AG09309 (cell line): ENCODE measurements at places on chromosomes 4 and X.

GRCh38 chrX:14554131-14554715 lies 24.9 kb downstream of the GLRA2 start:
- DNase-seq: no peak

GRCh38 chr4:1338752-1339414 lies 8.1 kb upstream of the UVSSA start:
- no peak for DNase-seq

DNA sequence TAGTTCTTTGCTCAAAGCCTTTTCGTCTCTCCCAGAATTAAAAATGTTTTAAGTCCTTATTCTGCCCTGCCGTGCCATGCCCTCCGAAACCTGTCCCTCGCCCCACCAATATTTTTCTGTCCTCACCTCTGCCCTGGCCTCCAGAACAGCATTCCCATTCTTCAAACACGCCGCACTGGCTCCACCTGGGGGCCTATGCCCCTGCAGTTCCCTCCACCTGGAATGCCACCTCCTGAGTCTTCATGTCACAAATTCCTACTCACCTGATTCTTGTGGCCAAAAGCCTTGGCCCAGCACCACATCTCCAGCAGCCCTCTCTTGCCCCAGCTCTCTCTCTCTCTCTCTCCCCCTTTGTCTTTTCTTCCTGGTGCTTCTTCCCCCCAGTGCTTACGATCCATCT lies 91.6 kb downstream of the APBB2 start:
- DNase-seq: no peak

DNA sequence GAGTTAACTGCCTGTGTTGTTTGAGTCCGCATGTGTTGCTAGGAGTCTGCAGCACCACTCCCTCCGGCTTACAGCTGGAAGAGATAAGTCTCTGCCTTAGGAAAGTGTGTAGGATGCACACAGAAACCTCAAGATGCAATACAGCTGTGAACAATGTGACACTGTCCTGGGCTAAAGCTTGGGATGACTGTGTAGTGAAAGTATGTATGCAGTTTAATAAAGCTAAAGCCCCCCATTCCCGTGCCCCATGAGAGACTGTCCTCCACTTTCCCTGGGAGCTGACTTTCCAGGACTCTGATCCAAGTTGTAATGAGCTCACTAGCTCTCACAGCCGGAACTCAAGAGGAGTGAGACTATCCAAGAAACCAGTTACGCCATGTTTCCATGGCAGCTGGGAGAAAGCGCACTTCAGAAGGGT lies 156.6 kb upstream of the FTHL17 start:
- DNase-seq: peak; percentile 78

- no peak for DNase-seq
These were observed 4.2 kb downstream of the MID1 start for GRCh38 chrX:10615931-10616774.

- no peak for DNase-seq
These were observed 44.3 kb downstream of the AR start for GRCh38 chrX:67587946-67588624.

GRCh38 chr4:8392591-8393190 lies 47.8 kb downstream of the ACOX3 start:
- no peak for DNase-seq

DNA sequence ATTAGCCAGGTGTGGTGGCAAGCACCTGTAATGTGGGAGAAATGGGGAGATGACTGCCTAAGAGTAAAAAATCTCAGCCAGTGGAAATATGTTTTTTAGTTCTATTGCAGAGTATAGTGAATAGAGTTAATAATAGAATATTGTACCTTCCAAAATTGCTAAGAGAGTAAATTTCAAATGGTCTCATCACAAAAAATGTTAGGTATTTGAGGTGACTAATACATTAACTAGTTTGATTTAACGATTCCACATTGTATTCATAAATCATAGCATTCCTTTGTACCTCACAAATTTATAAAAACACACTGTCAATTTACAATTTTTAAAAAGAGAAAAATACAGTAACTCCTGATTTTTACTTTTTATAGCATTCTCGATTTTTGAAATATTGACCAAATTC lies 681.5 kb upstream of the EPHA5 start:
- no peak for DNase-seq

- no peak for DNase-seq
These were observed 82.1 kb upstream of the BANK1 start for GRCh38 chr4:101708293-101709039.

- no peak for DNase-seq
These were observed 15.6 kb upstream of the TMEM131L start for GRCh38 chr4:153450544-153450917.

GRCh38 chr4:48110452-48110978 lies 23.5 kb downstream of the TXK start:
- no peak for DNase-seq

- DNase-seq: no peak
These were observed 345 bp downstream of the SLC6A8 start for GRCh38 chrX:153688071-153688470.

DNA sequence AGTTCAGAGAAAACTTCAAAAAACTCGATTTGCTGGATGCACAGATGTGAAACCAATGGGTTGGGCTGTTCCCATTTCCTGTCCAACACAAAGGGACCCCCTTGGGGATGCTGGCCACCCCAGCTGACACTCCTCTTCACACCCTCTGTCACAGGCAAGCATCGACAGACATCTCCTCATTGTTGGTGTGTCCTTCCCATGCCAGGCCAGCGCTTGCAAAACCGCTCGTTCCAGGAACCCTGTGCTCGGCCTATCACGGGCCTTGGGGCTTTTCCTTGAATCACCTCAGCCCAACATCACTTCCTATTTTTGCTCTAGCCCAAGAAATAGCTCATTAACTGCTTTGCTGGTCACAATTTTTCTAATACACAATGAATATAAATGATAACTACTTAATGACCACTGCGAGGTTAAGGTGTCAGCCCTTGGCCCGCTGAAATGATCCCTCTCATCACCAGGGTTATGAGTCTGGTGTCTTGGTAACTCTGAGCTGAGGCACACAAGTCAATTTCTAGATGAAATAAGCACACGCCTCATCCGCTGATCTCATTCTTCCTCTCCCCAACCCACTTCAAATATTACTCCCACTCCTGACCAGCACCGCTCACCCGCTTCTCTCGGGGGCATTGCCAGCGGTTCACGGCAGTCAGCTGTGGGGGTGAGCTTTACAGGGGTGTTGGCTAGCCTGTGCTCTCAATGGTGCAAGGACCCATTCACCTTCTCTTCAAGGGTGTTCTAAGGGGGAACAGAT lies 32.3 kb downstream of the BCOR start:
- DNase-seq: no peak

DNA sequence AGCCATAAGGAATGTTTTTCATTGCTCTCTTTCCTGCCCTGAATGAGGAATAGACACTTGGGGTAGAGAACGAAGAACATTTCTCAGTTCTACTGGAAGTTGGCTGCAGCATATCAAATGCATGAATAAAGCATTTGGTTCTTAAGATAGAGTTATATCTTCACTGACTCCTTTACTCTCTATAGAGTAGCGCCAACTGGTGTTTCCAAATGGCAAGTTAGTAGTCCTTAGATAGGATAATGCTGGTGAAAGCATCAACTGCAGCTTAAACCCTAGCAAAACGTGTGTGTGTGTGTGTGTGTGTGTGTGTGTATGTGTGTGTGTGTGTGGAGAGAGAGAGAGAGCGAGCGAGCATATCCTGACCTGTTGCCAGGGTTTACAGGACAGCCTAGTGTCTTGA lies 62.2 kb upstream of the FRMPD4 start:
- no peak for DNase-seq

DNA sequence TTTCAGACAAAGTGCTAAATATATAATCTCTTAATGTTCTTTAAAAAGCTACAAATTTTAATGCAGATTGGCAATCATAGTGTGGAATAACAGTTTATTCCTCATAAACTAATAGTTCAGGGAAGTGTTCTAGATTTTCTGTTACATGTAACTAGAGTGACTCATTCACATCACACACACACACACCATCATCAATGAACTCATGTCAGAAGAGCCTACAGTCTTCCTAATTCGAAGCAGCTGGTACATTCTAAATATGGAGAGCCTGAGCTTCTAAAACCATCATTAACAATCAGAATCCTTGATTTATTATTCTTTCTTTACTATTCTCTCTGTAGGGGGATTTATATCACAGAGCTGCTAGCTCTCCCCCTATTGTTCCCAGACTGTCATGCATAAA lies 49.6 kb downstream of the DKK2 start:
- peak; percentile 66 for DNase-seq

DNA sequence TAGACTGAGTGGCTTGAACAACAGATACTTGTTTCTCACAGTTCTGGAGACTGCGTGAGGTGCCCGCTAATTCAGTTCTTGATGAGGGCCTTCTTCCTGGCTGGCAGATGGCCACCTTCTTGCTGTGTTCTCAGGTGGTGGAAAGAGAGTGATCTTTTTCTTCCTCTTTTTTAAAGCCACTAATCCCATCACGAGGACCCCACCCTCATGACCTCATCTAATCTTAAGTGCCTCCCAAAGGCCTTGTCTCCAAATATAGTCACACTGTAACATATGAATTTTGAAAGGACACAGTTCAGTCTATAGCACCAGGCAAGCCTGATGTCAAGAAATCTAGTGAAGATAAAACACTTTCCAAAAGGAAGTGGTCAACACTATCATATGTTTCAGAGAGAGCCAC lies 12.4 kb downstream of the VAMP7 start:
- no peak for DNase-seq

DNA sequence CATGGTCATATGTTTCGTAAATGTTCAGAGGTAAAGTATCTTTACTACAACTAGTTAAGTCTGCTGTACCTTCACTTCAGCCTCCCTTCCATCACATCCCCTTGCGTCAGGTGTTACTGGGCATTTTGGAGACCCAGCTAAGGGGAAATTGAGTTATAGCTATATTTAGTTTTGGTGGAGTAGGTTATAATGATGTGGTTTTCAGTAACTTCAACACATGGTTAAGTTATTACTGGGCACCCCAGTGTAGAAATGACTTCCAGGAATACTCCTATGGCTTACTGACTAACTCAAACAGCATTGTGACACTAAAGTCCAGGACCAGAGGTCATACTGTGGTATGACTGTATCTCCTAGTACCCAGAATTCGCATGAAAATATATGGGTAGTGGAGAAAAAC lies 23.4 kb upstream of the ACSL1 start:
- no peak for DNase-seq

DNA sequence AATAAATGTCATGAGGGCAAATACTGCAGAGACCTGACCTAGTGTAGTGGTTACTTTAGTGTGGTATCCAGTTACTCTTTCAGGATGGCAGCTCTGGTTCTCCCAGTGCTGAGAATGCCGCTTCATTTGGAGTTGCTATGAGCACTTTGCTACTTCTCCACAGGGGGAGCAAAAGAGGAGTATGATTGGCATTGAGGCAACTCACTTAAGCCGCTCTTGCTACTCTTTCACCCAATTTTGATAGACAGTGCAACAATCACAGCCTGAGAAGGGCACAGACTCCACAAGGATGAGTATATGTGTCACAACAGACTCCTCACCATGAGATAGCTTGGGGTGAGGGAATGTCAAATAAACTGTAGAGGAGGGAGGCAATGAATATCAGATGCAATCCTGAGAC lies 81.2 kb downstream of the NPY1R start:
- no peak for DNase-seq

- no peak for DNase-seq
These were observed 2.4 kb downstream of the SPRY1 start for GRCh38 chr4:123398853-123399626.

GRCh38 chrX:105845631-105846030 lies 23.3 kb downstream of the NRK start:
- no peak for DNase-seq

GRCh38 chr4:11189756-11190155 lies 238.9 kb downstream of the HS3ST1 start:
- DNase-seq: no peak

DNA sequence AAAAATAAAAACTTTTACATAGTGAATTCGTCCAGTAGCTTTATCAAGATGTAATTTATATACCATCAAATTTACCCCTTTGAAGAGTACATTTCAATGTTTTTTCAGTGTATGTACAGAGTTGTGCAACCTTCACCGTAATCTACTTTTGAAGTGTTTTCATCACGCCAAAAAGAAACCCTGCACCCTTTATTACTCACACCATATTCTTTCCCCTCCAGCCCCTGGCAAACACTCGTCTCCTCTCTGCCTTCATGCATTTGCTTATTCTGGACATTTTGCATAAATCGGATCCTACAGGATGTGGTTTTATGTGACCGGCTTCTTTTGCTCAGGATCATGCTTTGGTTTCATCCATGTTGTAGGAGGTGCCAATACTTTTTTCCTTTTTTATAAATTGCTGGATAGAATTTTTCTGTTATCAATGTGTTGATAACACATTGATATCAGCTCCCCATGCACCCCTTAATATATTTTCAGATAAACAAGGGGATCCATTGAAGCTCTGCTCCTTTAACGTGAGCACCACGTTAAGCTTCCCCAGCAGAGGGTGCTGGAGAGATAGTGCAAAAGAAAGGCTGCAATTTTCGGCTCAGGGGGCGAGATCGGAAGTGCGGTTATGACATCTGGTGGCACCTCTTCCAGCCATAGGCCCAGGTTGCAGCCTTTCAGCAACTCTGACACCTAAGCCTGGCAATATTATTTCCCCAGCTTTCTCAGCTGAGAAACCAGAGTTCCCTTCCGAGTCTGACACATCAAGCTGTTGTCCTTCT lies 100.1 kb upstream of the VCX3B start:
- no peak for DNase-seq

GRCh38 chr4:1365271-1366178 lies 18.5 kb downstream of the UVSSA start:
- DNase-seq: no peak

DNA sequence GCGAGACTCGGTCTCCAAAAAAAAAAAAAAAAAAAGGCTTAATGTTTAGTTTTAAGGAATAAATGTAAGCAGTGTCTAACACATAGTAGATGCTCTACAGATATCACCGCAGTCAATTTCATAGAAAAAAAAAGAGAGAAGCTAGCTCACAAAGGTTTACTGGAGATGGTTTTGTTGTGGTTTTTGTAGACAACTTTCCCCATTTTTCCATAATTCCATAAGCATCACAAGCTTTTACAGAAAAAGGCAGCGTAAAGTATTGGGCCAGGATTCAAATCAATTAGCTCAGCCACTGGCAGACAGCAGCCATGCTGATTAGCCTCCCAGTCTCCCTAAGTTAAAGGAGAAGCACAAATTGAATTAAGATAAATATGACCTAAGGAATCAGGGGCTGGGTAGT lies 1.5 kb downstream of the GRSF1 start:
- DNase-seq: no peak

GRCh38 chr4:76729980-76730379 lies 168.0 kb downstream of the SOWAHB start:
- DNase-seq: no peak

DNA sequence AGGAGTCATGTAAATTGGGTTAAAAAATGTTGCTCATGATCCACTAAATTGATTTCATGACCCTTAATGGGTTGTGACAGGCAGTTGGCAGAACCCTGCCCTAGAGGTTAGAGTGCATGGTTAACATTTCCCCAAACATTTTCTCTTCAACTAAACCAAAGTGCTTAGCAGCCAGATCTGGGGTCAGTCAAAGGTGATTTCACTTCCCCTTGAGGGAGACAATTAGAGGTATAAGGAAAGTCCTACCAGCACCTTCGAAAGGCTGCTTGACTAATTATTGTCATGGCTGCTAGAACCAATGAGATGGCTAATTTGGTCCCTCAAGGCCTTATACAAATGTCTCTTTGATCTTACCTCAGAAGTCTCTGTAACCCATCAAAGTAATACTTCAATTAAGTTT lies 30.9 kb upstream of the INTS6L start:
- no peak for DNase-seq
